ENCODE measurements at places on chromosomes 1 and 21. TPM values are rescaled to one million over a fixed set of nuclear protein-coding genes. Genes with fewer than 3 reads are reported as not detected.

Gene ARHGEF19
- 6.5 TPM for total RNA-seq

DNA sequence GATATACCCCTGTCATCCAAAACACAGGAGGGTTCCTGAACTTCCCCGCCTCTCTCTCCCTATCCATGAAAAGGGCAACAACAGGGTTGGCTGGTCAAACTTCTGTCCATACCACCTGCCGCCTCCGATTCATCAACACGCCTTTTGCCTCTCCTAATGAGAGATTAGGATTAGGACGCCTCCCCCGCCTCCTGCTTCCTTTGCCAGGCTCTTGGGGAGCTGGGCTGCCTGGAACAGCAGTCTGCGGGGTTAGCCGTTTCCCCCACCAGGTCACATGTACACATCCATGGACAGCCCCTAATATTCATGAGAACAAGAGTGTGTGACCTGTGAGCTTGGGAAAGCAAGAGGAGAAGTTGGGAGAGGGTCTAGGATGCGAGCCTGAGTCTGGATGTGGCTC lies 2.3 kb upstream of the OPTC start:
- H3K27ac ChIP-seq, result no peak overlapping the region

GRCh38 chr1:30888391-30888790 lies 20.2 kb downstream of the SDC3 start:
- H3K4me3 ChIP-seq, result no peak overlapping the region
- DNase-seq, result peak; percentile 96
- H3K27me3 ChIP-seq, result no peaks in the 10 kb centered on the region
- H3K4me1 ChIP-seq, result peaks cover 18% of the 10 kb centered on the region
- H3K27ac ChIP-seq, result peak overlapping the region; percentile 41
- no peaks in the 10 kb centered on the region for H3K36me3 ChIP-seq

GRCh38 chr1:20215716-20216115 lies 29.4 kb upstream of the PLA2G2C start:
- H3K4me1 ChIP-seq, result no peaks in the 10 kb centered on the region
- peaks cover 62% of the 10 kb centered on the region for H3K27me3 ChIP-seq
- no peak overlapping the region for H3K4me3 ChIP-seq
- no peak for DNase-seq
- H3K36me3 ChIP-seq, result no peaks in the 10 kb centered on the region

Gene DUSP10
- 62.2 TPM for total RNA-seq

DNA sequence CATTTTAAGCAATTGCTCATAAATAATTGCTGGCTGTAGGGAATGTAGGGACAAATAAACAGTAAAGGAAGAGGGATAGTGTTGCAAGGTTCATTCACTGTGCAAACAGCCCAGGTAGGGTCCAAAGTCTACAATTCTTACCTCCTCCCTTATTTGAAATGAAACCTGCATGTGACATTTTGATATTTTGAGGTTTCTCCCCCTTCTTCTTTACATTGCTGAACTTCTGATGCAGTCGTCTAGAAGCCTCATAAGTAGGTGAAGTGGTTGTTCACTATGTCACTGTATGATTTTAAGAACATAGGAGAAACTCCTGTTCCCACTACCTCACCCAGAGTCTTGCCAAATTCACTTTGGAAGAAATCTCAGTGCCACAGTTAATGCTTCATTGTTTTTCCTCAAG lies 16.1 kb downstream of the F5 start:
- H3K4me1 ChIP-seq, result no peaks in the 10 kb centered on the region
- no peak overlapping the region for H3K4me3 ChIP-seq
- H3K27me3 ChIP-seq, result no peaks in the 10 kb centered on the region
- H3K27ac ChIP-seq, result no peak overlapping the region
